ENCODE measurements at places on chromosomes 13 and 19.

GRCh38 chr13:95533545-95534160, 18.9 kb upstream of the CLDN10 start:
- no peak for DNase-seq

DNA sequence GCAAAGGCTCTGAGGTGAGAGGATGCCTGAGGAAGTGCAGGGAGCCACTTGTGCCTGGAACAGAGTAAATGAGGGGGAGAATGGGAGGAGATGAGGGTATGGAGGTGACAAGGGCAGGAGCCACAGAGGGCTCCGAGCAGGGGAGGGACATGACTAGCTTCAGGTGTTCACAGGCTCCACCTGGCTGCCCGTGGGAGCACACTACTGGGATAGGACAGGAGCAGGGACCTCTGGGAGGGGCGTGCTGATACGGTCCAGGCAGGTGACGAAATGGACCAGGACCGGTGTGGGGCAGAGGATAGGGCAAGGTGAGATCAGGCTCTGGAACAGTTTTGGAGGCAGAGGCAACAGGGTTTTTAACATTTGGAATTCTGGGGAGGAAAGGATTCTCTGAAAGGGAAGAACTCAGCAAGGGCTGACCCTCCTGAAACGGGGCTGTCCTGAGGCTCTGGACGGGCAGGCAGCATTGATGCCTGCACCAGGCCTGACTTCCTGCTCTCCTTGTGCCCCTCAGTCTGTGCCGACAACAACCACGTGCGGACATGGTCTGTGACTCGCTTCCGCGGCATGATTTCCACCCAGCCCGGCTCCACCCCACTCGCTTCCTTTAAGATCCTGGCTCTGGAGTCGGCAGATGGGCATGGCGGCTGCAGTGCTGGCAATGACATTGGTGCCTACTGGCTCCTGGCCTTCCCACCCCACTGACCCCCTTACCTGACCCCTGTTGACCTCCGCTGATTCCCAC, 11.6 kb downstream of the SHKBP1 start:
- no peak for DNase-seq

- DNase-seq = no peak
Observed at GRCh38 chr19:6527893-6528543, 2.8 kb upstream of the TNFSF9 start.

GRCh38 chr13:42990291-42991232, 1.5 kb downstream of the EPSTI1 start:
- DNase-seq = peak; percentile 60

- no peak for DNase-seq
Observed at GRCh38 chr13:31998131-31998530, 33.4 kb upstream of the FRY start.

DNA sequence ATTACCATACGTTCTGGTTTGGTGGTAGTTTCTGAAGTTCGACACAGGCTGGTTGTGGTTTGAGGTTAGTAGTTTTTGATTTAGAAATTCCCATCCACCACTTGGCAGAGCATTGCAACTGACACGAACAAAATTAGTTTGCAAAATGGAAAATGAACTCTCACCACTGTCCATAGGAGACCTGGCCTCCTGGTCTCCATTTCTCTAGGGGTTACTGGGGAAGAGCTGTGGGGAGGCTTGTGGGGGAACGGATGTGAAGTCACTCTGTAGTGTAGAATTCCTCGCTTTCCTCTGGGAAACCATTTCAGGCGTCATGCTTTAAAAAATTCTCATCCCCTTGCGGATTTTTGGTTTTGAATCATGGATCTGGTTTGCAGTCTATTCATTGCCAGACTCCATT, 321.5 kb upstream of the MAB21L1 start:
- no peak for DNase-seq

DNA sequence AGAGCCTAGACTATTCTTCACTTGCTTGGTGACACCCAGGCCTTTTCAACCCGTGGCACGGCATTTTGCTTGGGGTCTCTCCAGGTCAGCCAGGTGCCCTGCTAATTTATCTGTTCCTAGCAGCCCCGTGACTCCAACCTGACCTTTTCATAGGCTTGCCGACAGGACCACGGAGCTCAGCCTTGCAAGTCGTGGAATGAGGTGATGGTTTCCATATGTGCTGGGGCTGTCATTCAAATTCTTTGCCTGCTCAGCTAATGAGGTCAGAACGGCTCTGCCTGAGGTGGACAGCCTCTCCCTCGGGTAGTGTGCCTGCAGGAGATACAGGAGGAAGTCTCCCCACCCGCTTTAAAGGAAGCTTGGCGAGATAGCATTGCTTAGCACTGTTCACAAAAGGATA, 61.0 kb downstream of the SHISA2 start:
- no peak for DNase-seq

- no peak for DNase-seq
Observed at GRCh38 chr19:49968279-49968922, 7.4 kb upstream of the SIGLEC11 start.

DNA sequence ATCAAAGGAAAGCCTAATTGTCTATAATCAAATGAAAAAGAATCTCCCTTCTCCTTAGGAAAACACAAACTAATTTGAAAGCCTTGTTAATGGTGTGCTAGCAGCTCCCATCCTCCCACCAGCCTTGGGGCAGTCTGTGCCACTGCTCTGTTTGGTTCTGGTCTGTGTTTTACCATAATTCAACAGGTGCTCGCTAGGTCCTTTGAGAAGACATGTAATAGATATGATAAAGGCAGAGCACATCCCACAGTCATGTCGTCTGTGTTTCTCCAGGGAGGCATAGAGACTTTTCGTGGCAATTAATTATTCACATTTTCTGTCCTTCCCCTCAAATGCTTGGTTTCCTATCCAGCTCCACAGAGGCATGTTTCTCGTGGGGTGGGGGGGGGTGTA, 23.8 kb downstream of the FAM124A start:
- DNase-seq = no peak

DNA sequence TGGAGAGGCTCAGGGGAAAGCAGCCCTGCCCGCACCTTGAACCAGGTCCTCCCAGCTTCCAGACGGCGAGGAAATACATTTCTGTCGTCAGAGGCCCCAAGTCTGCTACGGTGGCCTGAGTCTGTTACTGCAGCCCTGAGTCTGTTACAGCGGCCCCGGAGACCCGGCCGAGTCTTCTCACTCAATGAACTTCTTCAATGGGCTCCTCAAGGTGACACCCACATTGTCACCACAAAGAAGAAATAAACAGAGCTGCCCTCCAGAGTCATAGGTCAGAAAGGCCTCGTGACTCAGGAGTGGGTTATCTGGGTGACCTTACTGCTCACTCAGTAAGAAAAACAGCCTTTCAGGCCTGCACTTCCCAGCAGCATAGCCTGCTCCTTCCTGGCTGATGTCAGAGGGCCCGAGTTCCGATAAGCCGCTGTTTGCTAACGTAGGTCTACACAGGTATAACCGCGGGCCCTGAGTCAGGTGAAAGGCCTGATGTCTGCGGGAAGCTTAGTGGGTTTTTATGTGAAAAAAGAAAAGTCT, 66.9 kb upstream of the TM9SF2 start:
- peak; percentile 90 for DNase-seq

DNA sequence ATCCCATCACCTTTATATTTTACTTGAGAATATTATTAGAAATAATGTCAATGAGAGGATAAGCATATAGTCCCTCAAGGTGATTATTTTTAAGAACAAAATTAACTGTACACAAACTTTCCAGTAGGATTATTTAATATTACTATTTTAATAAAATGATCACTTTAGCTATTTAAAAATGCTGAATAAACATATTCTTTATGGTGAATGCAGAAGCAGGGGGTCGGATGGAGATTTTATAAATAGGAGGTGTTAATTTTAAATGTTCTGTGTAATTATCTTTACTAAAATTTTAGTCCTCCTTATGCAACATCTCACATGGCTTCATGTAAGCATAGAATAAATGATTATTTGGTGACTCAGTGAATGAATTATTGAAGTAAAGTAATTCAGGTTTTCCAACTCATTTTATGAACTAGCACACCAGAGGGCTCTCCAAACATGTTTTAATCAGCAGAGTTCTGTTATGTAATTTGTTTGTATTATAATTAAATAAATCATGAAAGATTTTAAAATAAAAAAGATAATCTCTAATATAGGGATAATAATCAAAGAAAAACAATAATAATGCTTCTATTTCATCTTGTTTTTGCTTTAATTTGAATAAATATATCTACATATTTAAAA, 1635.2 kb downstream of the EFNB2 start:
- DNase-seq = no peak

DNA sequence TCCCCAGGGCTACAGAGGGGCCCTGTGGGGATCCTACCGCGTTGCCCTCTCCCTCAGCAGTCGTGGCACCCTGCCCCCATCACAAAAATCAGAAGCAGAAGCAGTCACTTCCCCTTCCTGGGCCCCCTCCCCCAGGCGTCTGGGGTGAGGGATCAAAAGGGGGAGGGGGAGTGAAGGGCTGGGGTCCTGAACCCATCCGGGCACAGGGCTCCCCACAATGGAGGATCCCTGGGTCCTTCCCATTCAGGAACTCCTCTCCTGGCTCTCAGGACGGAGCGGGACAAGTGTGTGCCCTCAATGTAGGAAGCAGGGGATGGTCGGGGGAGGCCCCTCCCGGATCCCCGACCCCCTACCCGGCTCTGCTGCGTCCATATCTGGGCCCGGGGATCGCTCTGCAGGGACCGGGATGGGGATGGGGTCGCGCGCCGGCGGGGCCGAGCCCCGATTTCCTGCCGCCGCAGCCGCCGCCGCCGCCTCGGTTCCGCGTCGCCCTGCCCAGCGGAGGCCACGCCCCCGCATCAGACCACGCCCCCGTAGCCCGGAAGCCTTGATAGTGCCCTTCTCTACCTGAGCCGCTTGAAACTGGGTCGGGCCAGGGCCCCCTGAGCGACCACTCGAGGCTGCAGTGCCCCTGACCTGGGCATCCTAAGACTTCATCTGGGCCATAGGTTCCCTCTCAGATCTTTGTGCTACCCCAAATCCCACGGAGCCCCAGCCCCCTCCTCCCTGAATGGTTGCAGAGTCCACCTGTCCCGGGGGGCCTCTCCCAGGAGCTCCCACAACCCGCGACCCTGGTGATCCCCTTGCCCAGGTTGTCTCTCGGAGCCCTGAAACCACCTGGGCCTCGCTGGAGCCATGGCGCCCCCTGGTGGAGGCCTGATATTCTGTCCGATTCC, at the start of gene GMIP:
Gene GMIP (minus strand): TSS at position 500 of the 896 bp plus-strand sequence. CDS start 128 bp downstream, at position 372.
- DNase-seq = peak; percentile 75

GRCh38 chr13:109611912-109612691, 174.3 kb downstream of the IRS2 start:
- DNase-seq = no peak

- DNase-seq = peak; percentile 55
Observed at GRCh38 chr19:39474139-39474620, 6.5 kb upstream of the TIMM50 start.

DNA sequence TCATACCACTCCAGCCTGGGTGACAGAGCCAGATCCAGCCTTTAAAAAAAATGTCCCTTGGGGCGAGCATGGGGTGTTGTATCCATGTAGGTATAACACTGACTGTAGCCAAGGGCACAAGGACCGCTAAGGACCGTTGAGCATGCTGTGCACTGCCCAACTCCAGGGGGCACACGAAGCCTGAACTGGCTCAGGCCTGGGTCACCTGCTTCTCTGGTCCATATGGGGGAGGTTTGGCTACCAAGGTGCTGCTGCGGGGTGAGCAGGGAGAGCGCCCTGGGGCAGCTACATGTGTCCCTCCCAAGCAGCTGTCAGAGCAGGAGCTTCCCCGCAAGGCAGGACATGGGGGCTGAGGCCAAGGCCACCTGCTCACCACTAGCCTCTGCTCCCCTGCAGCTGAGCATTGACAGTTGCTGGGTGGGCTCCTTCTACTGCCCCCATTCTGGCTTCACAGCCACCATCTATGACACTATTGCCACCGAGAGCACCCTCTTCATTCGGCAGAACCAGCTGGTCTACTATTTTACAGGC, 16.3 kb downstream of the CATSPERG start:
- no peak for DNase-seq

DNA sequence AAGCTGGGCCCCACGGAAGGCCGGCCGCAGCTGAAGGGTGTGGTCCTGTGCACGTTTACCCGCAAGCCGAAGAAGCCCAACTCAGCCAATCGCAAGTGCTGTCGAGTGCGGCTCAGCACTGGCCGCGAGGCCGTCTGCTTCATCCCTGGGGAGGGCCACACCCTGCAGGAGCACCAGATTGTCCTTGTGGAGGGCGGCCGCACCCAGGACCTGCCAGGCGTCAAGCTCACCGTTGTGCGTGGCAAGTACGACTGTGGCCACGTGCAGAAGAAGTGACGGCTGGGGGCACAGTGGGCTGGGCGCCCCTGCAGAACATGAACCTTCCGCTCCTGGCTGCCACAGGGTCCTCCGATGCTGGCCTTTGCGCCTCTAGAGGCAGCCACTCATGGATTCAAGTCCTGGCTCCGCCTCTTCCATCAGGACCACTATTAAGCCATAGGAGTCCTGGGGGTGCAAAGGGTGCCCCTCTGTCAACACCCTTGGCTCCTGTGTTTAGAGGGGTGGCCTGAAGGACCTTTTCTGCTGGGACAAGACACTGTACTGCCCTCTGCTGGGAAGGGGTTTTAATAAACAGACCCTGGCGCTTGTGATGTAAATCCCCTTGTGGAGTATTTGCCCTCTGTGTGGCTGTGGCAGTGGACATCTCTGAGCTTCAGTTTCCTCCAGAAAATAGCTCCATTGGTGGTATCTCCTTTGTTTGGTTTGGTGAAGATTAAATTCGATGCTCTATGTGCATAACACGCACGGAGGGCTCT, 1.9 kb downstream of the MRPS12 start:
- no peak for DNase-seq

DNA sequence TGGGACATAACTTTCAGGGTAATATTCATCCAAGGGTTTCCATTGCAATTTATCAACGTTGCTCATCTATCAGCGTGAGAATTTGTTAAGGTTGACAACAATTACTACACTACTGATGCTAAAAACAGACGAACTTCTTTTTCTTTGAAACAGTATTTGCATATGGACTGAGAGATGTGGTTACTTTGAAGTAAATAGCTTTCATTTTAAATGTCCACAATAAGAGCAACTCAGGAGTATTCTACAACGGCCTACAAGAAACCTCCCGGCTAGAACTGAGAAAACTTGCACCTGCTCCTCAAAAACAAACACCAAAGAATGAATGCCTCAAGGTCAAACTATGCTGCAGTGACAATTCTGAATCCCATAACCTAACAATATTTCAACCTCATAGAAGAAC, 238.4 kb downstream of the IRS2 start:
- no peak for DNase-seq

GRCh38 chr19:15863272-15863671, 34.6 kb downstream of the CYP4F2 start:
- DNase-seq = no peak

- DNase-seq = no peak
Observed at GRCh38 chr19:50030225-50030624, 4.4 kb downstream of the ZNF473 start.

GRCh38 chr13:30976025-30976424, 43.6 kb downstream of the TEX26 start:
- no peak for DNase-seq

DNA sequence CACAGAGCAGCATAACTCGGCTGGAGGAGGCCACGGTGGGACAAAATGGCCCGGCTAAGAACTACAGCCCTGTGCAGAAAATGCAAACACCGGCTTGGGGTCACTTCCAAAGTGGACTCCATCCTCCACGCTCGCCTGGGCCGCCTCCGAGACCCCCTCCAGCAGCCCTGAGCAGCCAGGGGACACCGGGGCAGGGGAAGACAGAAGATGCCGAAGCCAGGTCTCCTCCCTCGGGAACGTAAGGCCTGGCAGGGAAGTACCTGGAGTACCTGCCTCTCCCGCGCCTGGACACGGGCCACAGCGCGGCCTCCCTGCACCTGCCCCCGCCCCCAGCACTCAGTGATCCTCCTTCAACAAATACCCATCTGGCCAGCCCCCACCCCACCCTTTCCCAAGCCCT, 5.0 kb downstream of the LMNB2 start:
- no peak for DNase-seq

GRCh38 chr19:39906820-39907611, 27.4 kb downstream of the FCGBP start:
- DNase-seq = no peak

- DNase-seq = no peak
Observed at GRCh38 chr13:34208336-34208735, 390.4 kb downstream of the RFC3 start.
